ENCODE measurements at places on chromosomes 2 and 18. TPM values are rescaled to one million over a fixed set of nuclear protein-coding genes. Genes with fewer than 3 reads are reported as not detected.

FKBP7 gene
- total RNA-seq: 124 TPM

NCKAP1 gene
- 297 TPM for total RNA-seq

ZSWIM2 gene
- 0.21 TPM for total RNA-seq

TSHZ1 gene
- 10.3 TPM for total RNA-seq

SULT1C4 gene
- 31.9 TPM for total RNA-seq

FABP1 gene
- total RNA-seq: not detected

RAX gene
- total RNA-seq: not detected

PLCD4 gene
- 6.7 TPM for total RNA-seq

NPC1 gene
- total RNA-seq: 30.5 TPM

GAD1 gene
- 0.85 TPM for total RNA-seq

ASB18 gene
- not detected for total RNA-seq

SERPINB10 gene
- total RNA-seq: 0.21 TPM

PRSS56 gene
- total RNA-seq: not detected

TMEM237 gene
- total RNA-seq: 56.5 TPM

CLEC4F gene
- total RNA-seq: not detected

LOXHD1 gene
- 1.2 TPM for total RNA-seq

DQX1 gene
- 0.37 TPM for total RNA-seq

NFATC1 gene
- 11.3 TPM for total RNA-seq

CPLX4 gene
- total RNA-seq: not detected

PDK1 gene
- 17.7 TPM for total RNA-seq

ZEB2 gene
- 307 TPM for total RNA-seq

ELP2 gene
- total RNA-seq: 172 TPM

BUB1 gene
- total RNA-seq: 32.4 TPM

ALLC gene
- 0.16 TPM for total RNA-seq

MCM6 gene
- 28.2 TPM for total RNA-seq

CASP8 gene
- 29.9 TPM for total RNA-seq

ACMSD gene
- total RNA-seq: not detected

PXDN gene
- total RNA-seq: 256 TPM

RETSAT gene
- total RNA-seq: 22.5 TPM

GMCL1 gene
- total RNA-seq: 26.8 TPM

PID1 gene
- 63.9 TPM for total RNA-seq

STARD6 gene
- total RNA-seq: 0.53 TPM

LGALSL gene
- total RNA-seq: 20.6 TPM

SPAST gene
- total RNA-seq: 50.2 TPM

LYG2 gene
- total RNA-seq: not detected

SAG gene
- not detected for total RNA-seq

WNT10A gene
- total RNA-seq: 1.9 TPM

ZFP36L2 gene
- 54.8 TPM for total RNA-seq

CFAP53 gene
- 0.42 TPM for total RNA-seq

B3GNT7 gene
- total RNA-seq: 1.3 TPM

SP9 gene
- not detected for total RNA-seq

RAB17 gene
- total RNA-seq: 1.7 TPM

DSG4 gene
- 0.26 TPM for total RNA-seq

DAW1 gene
- total RNA-seq: 0.16 TPM

NT5C1B gene
- total RNA-seq: not detected

LPIN1 gene
- total RNA-seq: 27.3 TPM

CD8A gene
- not detected for total RNA-seq

NYAP2 gene
- 0.79 TPM for total RNA-seq

INPP5D gene
- 13.5 TPM for total RNA-seq

REG3A gene
- total RNA-seq: not detected

KCMF1 gene
- 39.7 TPM for total RNA-seq

SLC9A2 gene
- total RNA-seq: 4.2 TPM

PGAP1 gene
- 72.5 TPM for total RNA-seq

IL36RN gene
- 0.26 TPM for total RNA-seq

GPR17 gene
- 0.11 TPM for total RNA-seq
